ENCODE measurements at places on chromosomes 7 and 10. TPM values are rescaled to one million over a fixed set of nuclear protein-coding genes. Genes with fewer than 3 reads are reported as not detected.
A peak's percentile ranks its signal among the peaks of the same experiment; 100 is the strongest.

- DNase-seq, result peak; percentile 59
These were observed 54.9 kb downstream of the PDGFA start for GRCh38 chr7:464454-465401.

- no peak for DNase-seq
These were observed 7.8 kb downstream of the SUN1 start for GRCh38 chr7:840001-840600.

HIPK2 gene
- 43.2 TPM for polyA plus RNA-seq

PNLIP gene
- polyA plus RNA-seq, result not detected

DNA sequence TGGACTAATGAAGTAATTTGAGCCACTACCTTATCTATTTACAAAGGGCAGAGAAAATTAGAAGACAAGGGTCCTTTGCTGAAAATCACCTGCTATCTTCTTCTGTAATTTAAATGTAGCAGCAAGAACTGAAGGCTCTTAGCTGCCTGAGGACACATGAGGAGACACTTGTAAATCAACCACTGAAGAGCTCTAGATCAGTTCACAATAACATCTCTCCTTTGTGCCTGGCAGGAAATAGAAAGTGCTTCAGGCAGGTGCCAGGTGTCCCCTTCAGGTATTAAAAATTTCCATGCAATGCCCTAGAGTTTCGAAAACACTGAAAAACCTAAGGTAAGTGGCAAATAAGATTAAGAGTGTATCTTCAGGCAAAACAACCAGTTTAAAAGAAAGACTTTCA, 474.6 kb downstream of the GRM8 start:
- DNase-seq, result no peak

DNA sequence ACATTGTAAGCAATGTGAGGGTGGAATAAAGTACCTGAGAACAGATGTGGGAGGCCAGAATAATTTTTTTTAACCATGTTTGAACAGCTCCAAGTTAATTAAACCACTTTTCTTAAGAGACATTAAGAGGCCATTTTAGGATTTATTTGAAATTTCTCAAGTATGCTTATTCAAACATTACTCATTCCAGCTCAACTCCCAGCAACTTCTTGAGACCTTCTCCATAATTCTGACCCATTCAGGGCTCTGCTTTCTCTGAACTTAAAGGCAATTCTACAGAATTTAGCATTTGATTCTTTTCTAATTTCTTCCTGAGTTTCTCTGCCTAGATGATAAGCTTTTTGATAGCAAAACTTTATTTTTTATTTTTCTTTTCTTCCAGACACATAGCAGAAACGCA, 314.5 kb downstream of the CAMK1D start:
- no peak for DNase-seq

SH2B2 gene
- polyA plus RNA-seq, result 0.50 TPM

DNA sequence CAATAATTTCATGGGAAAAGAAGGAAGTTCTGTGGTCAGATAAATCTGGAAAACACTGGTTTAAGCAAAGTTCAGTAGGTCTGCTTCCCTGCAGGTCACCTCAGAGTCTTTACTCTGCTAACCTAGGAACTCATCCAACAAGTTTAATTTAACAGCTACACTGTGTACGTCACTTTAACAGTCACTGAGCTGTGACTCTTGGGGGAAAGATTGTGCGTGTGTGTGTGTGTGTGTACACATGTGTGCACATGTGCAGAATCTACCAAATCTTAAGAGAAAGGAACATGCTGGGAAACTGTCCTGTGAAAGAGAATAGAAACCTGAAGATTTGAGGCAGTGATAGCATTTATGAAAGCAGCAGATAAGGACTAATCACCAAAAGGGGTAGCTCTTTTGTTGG, 62.6 kb downstream of the IKZF1 start:
- DNase-seq, result no peak

GPR15LG gene
- polyA plus RNA-seq, result 0.11 TPM

DNA sequence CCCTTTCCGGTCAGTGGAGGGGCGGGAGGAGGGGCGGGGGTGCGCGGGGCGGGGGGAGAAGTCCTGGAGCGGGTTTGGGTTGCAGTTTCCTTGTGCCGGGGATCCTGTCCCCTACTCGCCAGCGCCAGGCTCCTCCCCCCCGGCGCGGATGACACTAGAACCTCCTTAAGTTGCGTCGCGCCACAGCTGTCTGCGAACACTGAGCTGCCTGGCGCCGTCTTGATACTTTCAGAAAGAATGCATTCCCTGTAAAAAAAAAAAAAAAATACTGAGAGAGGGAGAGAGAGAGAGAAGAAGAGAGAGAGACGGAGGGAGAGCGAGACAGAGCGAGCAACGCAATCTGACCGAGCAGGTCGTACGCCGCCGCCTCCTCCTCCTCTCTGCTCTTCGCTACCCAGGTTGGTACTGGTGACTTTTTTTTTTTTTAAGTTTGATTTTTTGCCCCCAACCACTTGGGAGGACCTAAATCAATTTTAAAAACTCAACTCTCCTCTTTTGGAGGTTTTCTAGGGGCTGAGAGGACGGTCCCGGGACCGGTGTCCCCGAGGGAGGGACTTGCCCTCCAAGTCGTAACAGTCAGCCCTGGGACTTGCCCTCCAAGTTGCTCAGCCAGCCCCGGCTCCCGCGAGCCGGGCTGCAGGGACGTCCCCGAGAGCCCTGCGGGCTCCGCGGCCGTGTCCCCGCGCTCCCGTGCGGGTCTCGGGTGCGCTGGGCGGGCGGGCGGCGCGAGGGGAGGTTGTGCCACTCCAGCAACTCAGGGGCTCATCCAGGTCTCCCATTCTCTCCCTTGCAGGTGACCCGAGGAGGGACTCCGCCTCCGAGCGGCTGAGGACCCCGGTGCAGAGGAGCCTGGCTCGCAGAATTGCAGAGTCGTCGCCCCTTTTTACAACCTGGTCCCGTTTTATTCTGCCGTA, at the start of gene GATA3:
Gene GATA3 (plus strand): TSS at position 195 of the 914 bp plus-strand sequence. CDS start 968 bp downstream, outside the sequence.
- peak; percentile 68 for DNase-seq

CASD1 gene
- polyA plus RNA-seq, result 12.1 TPM

- DNase-seq, result no peak
These were observed 595.2 kb downstream of the AUTS2 start for GRCh38 chr7:70193514-70193913.

GRCh38 chr10:74086317-74086716, 64.3 kb downstream of the AP3M1 start:
- no peak for DNase-seq

AS3MT gene
- 42.2 TPM for polyA plus RNA-seq

DLG5 gene
- 5.2 TPM for polyA plus RNA-seq

BICC1 gene
- polyA plus RNA-seq, result 1.6 TPM

GRCh38 chr10:124364674-124365073, 54.0 kb downstream of the OAT start:
- DNase-seq, result no peak

LIPN gene
- not detected for polyA plus RNA-seq

NUTM2A gene
- polyA plus RNA-seq, result 3.8 TPM

- no peak for DNase-seq
These were observed 197.7 kb downstream of the TCERG1L start for GRCh38 chr10:131113709-131114291.

MMD2 gene
- not detected for polyA plus RNA-seq

DNA sequence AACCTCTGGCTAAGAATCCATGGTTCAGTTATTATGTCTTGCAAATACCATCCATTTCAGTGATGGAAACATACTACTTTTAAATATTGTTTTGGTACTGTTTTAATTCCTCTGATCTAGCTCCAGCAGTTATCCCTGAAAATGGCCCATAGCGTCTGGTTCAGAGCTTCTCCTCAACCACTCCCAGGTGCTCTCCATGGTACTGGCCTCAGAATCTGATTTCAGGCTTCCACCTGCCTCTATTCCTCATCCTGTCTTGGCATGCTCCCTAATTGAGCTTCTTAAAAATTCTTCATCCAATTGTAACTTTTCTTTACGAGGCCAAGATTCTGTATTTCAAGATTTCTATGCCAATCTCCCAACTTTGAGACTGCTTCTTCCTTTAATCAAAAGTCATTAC, 236.3 kb downstream of the HTR7 start:
- DNase-seq, result no peak

DNA sequence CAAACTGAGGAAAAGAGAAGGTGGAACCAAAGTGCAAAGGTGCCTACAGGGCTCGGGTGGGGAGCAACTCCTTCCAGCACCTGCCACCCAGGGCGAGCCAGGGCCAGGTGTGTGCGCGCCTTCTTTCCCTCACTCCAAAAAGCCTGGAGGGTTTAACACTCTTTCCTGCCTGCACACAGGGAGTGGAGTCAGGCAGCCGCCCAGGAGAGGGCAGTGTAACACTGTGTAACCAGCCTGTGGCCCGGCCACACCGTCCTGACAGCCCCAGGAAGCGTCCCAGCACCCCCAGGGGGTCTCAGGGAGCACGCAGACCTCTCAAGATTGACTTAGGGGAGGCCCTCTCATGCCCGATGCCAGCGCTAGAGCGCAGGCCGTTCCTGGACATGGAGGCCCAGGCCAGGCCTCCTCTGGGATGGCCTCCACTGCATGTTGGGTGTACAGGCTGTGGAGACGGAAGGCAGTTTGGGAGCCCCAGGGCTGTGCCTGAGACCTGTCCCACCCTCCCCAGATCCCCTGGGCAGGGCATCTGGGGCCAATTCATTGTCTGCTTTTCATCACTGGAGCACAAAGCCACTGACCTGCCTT, 13.4 kb downstream of the BRI3 start:
- no peak for DNase-seq

NFKB2 gene
- polyA plus RNA-seq, result 9.6 TPM

- no peak for DNase-seq
These were observed 19.1 kb downstream of the MINDY4 start for GRCh38 chr7:30790356-30790755.

DNA sequence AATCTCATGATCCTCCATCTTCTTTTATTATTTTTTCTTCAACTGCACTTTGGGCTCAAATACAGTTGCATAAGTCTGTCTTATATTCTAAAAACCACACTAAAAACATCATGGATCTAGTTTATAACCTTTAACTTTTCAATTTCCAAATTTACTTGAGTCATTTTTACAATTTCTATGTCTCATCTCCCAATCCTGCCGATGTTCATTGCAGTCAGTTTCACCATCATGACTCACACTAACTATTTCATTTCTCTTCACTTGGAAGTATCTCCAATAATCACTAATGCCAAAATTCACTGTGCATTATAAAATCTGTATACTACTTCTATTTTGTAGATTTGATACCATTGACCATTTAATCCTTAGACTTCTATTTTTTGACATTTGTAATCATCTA, 806.9 kb upstream of the SORCS1 start:
- no peak for DNase-seq

GOLGA7B gene
- 0.19 TPM for polyA plus RNA-seq

DNA sequence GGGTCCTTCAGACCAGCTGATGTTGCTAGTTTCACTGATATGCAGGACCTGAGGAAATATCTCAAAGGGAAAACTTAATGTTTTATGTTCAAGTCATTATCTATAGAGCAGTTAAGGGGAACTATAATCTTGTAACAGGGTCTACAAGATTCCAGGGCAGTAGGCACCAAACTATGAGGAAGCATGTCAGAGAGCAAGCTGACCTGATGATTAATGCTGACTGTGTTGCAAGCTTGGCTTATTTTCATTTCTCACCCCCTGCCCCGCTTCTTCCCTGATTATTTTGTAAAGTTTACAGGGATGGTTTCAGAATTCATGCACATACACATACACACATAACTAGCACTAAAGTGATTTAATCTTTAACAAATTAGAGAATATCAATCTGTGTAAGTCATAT, 84.3 kb upstream of the CACNA2D1 start:
- DNase-seq, result no peak

DNA sequence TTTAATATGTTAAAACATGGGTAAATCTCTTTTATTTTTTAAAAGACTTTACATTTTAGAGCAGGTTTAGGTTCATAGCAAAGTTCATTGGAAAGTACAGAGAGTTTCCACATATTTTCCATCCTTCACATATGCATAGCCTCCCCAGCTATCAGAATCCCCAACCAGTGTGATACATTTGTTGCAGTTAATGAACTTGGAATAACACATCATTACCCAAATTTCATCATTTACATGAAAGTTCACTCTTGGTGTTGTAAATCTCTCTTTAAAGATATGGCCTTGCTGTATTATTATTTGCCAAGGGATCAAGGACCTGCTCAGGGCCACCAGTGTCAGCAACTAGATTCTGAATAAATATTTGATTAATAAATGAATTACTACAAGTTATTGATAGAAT, 263.4 kb downstream of the CDK14 start:
- no peak for DNase-seq

DNA sequence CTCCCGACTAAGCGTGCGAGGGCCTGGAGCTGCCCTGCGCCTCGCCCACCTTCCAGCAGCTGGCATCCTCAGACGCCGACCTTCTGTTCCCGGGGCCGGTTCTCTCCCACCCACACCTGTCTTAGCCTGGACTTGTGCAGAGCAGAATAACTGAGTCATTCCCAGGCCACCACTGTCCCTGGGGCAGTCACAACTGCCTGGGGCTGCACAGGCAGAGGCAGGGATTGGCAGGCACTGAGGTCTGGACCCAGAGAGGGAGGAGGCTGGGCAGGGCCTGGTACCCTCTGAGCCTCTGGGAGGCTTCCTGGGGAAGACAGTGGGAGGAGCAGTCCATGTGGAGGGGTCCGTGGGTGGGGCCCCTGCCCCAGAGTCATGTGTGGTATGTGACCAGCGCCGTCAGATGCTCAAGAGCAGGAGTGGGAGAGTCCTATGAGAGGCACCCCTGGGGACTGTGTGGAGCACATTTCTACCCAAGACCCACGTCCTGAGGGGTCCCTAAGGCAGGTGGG, 74.3 kb downstream of the NKX6-2 start:
- DNase-seq, result peak; percentile 19

ANKRD1 gene
- 9,579 TPM for polyA plus RNA-seq

- DNase-seq, result peak; percentile 61
These were observed 30.6 kb downstream of the POR start for GRCh38 chr7:75945297-75946168.

COL1A2 gene
- polyA plus RNA-seq, result 141 TPM

GRCh38 chr10:46553238-46554049, 3.0 kb downstream of the GPRIN2 start:
- DNase-seq, result peak; percentile 19

- DNase-seq, result no peak
These were observed 767 bp downstream of the KRIT1 start for GRCh38 chr7:92244808-92245486.

GRCh38 chr7:158239290-158239981, 348.2 kb downstream of the PTPRN2 start:
- peak; percentile 47 for DNase-seq

DNA sequence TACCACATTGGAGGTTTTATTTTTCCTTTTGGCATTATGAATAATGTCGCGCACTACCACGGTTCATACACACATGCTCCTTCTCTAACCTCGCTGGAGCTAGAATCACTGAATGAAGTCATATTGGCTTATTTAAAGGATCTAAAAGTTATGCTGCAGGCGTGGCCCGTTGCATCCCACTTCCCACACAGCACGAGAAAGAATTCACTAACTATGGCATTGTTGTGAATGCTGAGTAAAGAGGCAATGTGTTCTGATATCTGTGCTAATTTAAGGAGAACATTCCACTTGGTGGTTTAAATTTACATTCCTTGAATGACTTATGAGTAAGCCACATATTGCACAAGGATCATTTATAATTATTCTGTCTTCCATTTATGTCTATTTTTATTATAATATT, 20.7 kb downstream of the TCERG1L start:
- no peak for DNase-seq

TAS2R38 gene
- polyA plus RNA-seq, result not detected

- DNase-seq, result no peak
These were observed 35.8 kb downstream of the MINDY3 start for GRCh38 chr10:15824498-15824897.

PLXDC2 gene
- 7.2 TPM for polyA plus RNA-seq

Data from heart left ventricle (tissue), 16 donors.